NCI-H524 treated with DMSO at 0.1 percent for 48 hours (cell line): ENCODE measurements at places on chromosomes 7 and 10.

DNA sequence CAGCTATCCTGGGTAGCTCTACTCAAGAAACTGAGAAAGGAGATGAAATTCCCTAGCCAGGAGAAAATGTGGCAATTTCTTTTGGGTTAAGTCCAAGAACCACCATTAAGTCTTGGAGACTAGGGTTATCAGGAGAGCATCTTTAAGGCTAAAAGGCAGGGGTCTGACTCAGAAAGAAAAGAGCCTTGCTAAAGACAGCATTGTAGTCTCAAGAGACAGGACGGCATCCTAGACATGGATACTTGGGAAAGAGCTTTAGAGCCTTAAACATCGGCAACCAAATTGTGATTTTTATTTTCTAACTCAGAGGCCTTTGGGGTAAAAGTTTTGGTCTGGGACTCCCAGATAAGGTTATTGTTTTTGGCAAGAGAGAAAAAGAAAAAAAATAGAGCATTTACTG, 83.1 kb downstream of the FAS start:
- no peak for DNase-seq

- DNase-seq: no peak
Measured at GRCh38 chr10:128365156-128365725, 239.0 kb upstream of the MKI67 start.

GRCh38 chr10:31622978-31623377, 304.0 kb downstream of the ZEB1 start:
- peak; percentile 34 for DNase-seq

- DNase-seq: no peak
Measured at GRCh38 chr10:127863231-127863825, 29.4 kb downstream of the CLRN3 start.

- DNase-seq: no peak
Measured at GRCh38 chr7:2566890-2567678, 8.3 kb downstream of the IQCE start.

GRCh38 chr7:105444342-105444987, 55.7 kb upstream of the SRPK2 start:
- no peak for DNase-seq

- no peak for DNase-seq
Measured at GRCh38 chr10:110365356-110366143, 60.8 kb upstream of the SMNDC1 start.

DNA sequence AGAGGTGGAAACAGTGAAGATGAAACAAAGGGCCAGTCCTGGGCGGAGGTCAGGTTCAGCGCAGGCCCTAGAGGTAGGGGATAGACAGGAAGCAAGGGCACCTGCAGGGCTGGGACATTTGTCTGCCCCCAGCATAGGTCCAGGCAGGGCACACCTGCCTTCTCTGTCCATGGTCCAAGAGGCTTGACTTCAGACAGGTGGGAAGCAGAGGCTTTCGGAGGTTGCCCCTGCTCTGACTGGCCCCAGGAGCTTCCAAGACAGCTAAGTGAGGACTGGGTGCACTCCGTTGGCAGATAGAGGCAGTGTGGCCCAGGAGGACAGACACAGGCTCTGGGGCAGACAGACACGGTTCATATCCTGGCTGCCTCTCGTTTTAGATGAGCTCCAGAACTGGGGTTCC, 71.6 kb upstream of the GRB10 start:
- no peak for DNase-seq
